Thyroid gland (tissue), 4 donors: ENCODE measurements at places on chromosomes 4 and X.
A peak's percentile ranks its signal among the peaks of the same experiment; 100 is the strongest.

DNA sequence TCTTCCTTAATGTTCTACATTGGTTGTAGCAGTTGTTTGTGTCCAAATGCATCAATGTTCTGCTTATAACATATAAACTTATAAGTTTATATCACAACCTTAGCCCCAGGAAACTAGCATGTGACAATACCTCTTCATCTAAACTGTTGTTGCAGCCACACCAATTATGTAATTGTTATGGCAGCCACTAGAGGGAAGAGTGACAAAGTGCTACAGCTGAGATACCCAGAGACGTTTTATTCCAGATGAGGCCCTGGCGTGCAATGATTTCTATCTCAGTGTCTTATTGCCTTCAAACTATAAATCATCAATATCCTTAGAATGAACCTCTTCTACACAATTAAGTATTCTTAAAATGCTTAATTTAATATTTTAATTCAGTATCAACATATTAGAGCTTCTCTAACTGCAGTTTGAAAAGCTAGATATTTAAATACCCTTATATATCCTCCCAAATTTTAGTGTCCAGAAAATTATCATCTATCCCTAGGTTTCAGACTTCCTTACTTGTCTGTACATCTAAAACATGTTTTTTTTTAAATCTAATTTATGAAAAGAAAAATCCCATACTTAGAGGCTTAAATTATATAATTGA, 171.6 kb downstream of the PCDH10 start:
- DNase-seq = no peak

DNA sequence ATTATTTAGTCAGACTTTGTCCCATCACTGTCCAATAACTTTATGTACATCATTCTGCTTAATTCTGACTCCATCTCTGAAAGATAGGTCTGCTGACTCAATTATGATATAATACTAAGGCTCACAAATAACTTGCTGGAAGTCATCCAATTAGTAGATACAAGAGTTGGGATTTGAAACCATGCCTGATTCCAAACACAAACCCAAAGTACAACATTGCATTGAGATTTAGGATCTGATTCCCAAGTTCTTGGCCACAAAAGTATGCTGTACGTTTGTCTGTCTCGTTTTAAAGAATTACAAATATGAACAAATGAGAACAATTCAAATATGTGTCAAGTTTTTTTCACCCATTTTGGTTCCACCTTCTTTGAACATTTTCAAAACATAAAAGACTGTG, 108.8 kb downstream of the AMELX start:
- DNase-seq = no peak

- DNase-seq = peak; percentile 17
These were observed 84.5 kb downstream of the CT47B1 start for GRCh38 chrX:120791013-120791643.

- no peak for DNase-seq
These were observed 117.0 kb downstream of the CHRDL1 start for GRCh38 chrX:110678591-110678990.

GRCh38 chr4:127783026-127783769, 1.1 kb downstream of the HSPA4L start:
- peak; percentile 50 for DNase-seq

GRCh38 chr4:177308847-177309521, 690 bp upstream of the NEIL3 start:
- no peak for DNase-seq

- no peak for DNase-seq
These were observed 22.0 kb upstream of the SUPT20HL2 start for GRCh38 chrX:24335871-24336270.

DNA sequence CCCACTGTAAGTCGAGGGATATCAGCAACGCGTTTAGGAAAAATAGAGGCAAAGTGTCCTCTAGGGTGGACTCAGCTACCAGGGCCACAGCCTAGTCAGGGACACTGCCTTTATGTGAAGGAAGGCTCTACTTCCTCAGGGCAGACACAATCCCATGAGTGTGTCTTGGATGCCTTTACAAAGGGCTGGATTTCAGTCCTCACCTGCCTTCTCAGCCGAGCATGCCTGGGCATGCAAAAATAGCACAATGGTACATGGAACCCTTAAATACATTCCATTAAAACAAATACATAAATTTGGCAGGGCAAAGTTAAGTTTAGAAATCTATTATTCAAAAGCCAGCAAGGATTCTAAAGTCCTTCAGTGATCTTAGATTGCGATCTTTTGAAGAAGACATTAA, 51.1 kb downstream of the DMD start:
- no peak for DNase-seq

DNA sequence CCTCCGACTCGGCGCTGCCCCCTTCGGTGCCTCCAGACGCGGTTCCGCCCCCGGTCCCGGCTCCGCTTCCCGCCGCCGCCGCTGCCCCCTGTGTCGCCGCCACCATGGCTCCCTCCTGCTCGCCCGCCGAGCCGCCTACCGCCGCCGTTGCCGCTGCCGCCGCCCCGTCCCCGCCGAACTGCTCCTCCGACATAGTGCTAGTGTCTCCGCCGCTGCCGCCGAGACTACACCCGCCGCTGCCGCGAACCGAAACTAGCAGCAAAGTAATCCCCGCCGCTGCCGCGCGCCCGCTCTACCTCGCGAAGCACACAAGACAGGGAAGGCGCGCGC, 340 bp downstream of the HNRNPD start:
- DNase-seq = no peak

DNA sequence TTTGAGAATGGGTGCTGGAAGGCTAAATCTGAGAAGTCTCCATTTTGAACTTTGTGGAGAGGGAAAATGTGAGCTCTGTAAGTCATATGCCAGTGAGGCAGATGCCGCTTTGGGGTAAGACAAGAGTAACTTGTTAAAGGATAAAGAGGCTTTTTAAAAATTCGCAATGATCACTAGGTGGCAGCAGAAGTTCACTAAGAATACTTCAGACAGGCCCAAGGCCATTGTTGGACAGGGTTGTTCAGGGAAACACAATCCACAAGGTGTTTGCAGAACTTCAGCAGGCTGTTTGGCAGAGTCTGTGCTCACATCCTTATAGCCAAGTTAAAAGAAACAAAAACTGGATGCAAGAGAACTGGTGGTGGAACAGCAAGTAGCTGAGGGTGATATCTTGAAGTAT, 13.7 kb upstream of the PIGA start:
- peak; percentile 33 for DNase-seq

DNA sequence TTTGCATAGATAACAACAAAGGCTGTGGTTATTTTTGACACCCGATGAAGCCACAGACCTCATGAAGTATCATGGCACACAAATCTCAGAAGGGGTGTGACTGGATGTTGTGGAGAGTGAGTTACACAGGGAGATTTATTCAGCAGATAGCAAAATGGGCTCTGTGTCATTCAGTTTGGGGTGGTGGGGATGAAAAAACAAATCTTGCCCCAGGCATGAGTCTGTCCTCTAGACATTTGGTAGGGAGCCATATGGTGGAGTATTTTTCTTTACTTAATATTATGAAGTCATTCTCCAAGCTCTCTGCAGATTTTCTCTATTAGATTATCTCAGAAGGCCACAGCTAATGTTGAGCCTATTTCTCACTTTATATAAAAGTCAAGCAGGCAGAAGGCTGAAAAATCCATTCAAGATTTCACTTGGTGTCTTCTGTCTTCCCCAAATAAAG, 277.1 kb upstream of the TENM3 start:
- no peak for DNase-seq
